Stimulated activated CD4-positive, alpha-beta T cell treated with anti-CD3 and anti-CD28 coated beads, Interleukin-4, amount 100 ng/mL, for 4 hours (primary cell): ENCODE measurements at places on chromosomes 13 and 19.

- DNase-seq: no peak
Observed at GRCh38 chr13:113497217-113497616, 6.7 kb upstream of the DCUN1D2 start.

DNA sequence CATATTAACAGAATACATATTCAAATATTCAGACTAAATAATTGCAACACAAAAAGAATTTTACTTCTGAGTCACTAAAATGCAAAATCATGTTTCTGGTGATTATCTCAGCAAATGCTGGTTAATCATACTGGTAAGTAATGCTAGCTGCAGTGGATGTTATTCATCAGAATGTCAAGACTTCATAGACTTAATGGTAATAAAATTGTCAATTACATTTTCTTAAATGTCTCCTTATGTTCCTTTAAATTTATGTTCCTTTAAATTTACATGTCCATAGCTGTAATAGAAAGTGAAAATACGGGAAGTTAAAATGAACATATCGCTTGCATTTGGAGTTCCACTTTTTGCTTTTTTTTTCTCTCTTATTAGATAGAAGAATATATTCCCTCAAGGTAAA, 853.0 kb downstream of the SLITRK6 start:
- DNase-seq: no peak

- DNase-seq: no peak
Observed at GRCh38 chr19:7349231-7349591, 474 bp downstream of the ARHGEF18 start.

- DNase-seq: no peak
Observed at GRCh38 chr19:51089786-51090185, 7.1 kb upstream of the KLK14 start.

DNA sequence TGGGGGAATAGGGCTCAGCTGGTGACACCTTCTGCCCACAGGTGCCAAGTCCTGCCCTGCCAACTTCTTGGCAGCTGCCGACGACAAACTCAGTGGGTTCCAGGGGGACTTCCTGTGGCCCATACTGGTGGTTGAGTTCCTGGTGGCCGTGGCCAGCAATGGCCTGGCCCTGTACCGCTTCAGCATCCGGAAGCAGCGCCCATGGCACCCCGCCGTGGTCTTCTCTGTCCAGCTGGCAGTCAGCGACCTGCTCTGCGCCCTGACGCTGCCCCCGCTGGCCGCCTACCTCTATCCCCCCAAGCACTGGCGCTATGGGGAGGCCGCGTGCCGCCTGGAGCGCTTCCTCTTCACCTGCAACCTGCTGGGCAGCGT, 2.1 kb downstream of the P2RY11 start:
- DNase-seq: peak; percentile 41

DNA sequence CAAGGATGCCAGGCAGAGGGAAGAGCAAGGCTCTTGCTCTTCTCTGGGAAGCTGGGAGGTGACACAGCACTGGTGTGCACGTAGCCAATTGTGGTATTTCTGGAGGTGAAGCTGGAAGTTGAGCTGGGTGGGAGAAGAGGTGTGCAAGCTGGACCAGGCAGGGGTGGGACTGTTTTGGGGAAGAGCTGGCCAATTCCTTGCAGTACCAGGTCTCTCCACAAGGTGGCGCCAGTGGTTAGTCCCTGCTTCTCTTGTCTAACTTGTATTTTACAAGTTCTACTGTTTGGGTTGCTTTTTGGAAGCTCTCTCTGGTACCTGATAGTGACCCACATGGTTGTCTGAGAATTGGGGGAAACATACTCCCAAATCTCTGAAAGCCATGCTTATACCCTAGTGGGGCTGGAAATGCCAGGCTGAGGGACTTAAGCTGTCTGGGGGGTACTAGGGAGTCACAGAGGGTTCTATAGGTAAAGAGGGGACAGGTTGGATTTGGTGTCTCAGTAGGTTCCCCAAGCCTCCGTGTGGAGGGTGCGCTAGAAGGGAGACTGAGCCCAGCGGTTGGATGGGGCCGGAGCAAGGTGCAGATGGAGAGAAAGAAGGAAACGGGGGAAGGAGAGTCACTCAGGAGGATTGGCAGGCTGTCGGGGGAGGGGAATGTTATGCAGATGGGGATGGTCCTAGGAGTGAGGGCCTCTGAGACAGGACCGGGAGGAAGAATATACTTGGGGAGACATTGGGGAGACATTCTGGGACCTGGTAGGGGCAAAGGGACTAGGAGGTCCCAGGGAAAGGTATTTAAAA, 3.0 kb downstream of the HPN start:
- DNase-seq: peak; percentile 30

DNA sequence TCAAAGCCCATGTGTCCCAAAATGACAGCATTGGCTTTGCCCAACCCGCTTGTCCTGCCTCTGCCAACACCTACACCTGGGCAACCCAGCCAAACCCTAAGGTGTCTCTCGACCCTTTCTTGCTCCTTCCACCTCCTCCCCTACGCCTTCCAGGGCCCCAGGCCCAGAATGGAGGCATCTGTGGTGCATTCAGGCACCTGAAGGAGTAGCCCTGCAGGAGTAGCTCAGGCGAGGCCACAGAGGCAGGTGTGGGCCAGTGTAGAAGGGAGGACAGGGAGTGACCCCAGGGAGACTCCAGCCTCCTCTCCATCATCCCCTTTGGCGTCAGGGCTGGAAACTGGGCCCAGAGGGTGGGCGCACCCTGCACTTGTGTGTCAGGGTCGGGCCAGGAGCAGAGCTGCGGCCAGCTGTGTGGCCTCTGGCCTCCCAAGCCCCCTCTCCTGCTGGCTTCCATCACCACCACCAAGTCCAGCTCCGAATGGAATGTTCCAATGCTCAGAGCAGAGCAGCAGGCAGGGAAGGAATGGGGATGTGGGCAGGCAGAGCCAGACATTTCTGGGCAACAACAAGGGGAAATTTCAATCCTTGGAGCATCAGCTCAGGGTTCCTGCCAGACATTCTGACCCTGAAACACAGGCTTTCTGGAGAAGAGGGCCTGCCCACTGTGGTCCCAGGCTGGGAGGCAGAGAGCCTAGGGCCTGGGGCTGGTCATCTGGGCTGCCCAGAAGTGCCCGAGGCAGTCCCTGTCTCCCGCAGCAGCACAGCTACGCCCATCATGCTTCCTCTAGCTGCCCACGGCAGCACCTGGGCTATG, 16.4 kb downstream of the PLEKHF1 start:
- no peak for DNase-seq

DNA sequence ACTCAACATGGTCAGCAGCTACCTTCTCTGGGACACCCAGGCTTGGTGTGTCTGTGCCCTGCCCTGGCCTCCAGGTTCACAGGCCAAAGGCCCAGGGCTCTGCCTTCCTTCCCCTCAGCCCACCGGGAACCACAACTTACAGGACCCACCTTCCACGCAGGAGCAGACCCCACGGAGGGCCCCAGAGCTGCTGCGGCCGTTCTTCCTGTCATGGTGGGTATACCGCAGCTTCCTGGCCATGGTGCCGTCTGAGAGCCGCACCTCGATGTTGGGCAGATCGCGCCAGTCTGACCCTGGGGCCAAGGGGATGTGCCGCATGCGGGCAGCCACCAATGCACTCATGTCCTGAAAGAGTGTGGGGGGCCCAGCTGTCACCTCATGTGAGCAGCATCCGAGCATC, 17.2 kb upstream of the EIF3G start:
- DNase-seq: no peak
